ENCODE measurements at places on chromosomes 11 and 22. TPM values are rescaled to one million over a fixed set of nuclear protein-coding genes. Genes with fewer than 3 reads are reported as not detected.

Gene GAL3ST1
- not detected for total RNA-seq

Gene P2RX6
- 11.5 TPM for total RNA-seq

Gene ACTN3
- total RNA-seq: not detected

Gene PLEKHA7
- total RNA-seq: 0.61 TPM

Gene DAGLA
- 2.2 TPM for total RNA-seq

Data from hair follicle dermal papilla cell (primary cell).